ENCODE measurements at places on chromosomes 2 and 18.

GRCh38 chr2:191180713-191181112, 29.9 kb upstream of the STAT4 start:
- DNase-seq: no peak

DNA sequence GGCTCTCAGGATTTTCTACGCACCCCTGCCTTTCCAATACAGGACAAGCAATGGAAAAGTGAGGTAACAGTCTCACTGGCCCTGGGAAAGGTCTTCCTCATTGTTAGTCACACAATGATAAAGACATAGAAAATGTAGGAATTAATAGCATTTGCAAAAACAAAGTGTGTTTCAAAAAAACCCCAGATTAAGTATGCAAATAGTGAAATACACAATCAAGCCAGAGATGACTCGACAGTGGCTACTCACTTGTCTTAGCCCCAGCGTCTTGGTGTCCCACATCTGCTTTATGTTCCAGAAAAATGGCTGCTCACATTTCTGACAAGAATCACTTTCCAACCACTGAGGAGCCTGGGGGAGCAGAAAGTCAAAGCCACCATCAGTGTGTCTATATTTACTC, 47.0 kb upstream of the AP1S3 start:
- DNase-seq: no peak

- DNase-seq: no peak
These were observed 61.0 kb downstream of the EIPR1 start for GRCh38 chr2:3316456-3317276.

GRCh38 chr2:86019121-86019520, 86.6 kb downstream of the POLR1A start:
- DNase-seq: no peak

DNA sequence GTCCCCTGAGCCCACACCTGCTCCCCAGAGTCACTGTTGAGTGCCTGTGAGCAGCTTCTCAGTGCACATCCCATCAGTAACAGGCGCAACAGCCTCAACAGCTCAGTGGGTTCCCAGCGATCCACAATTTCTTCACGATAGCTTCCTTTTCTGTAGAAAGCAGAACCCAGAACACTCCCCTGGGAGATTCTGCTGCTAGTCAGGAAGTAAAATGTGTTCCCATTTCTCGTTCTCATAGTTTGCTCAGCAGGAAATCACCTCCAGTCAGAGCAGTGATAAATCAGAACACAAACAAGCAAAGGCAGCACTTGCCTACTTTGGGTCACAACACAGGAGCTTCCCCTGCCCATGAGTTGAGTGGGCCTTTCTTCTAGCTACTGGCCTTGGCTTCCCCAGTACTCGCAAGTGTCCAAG, 48.9 kb upstream of the ATG16L1 start:
- DNase-seq: no peak

- DNase-seq: no peak
These were observed 23.7 kb upstream of the CD28 start for GRCh38 chr2:203682688-203683130.

- DNase-seq: no peak
These were observed 30.6 kb downstream of the C18orf63 start for GRCh38 chr18:74346206-74346605.

GRCh38 chr2:58107803-58108710, 61.5 kb downstream of the VRK2 start:
- no peak for DNase-seq

GRCh38 chr2:98293030-98293429, 53.2 kb upstream of the CNGA3 start:
- DNase-seq: no peak

DNA sequence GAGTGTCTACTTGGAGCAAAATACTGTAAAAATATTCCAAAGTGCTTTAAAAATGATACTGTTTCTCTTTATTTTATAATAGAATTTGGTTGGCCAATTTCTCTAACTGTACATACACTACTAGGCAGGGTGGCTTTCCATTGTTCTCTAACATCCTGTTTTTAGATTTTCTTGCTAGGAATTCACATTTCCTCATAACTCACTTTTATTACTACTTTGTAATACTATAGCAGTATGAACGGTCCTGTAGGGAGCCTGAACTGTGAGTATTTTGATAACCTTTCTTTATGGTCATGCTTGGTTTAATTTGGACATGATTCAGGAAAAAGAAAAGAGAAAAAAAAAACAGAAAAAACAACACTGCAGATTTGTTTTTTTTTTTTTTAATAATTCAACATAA, 37.8 kb downstream of the GCG start:
- no peak for DNase-seq

DNA sequence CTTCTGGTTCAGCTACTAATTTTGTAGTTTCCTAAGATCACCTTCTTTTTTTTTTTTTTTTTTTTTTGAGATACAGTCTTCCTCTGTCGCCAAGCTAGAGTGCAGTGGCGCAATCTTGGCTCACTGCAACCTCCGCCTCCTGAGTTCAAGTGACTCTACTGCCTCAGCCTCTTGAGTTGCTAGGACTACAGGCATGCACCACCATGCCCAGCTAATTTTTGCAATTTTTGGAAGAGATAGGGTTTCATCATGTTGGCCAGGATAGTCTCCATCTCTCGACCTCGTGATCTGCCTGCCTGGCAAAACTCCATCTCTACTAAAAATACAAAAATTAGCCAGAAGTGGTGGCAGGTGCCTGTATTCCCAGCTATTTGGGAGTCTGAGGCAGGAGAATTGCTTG, 301.5 kb upstream of the TFPI start:
- DNase-seq: no peak

GRCh38 chr2:213914510-213914909, 496.3 kb upstream of the VWC2L start:
- DNase-seq: no peak

DNA sequence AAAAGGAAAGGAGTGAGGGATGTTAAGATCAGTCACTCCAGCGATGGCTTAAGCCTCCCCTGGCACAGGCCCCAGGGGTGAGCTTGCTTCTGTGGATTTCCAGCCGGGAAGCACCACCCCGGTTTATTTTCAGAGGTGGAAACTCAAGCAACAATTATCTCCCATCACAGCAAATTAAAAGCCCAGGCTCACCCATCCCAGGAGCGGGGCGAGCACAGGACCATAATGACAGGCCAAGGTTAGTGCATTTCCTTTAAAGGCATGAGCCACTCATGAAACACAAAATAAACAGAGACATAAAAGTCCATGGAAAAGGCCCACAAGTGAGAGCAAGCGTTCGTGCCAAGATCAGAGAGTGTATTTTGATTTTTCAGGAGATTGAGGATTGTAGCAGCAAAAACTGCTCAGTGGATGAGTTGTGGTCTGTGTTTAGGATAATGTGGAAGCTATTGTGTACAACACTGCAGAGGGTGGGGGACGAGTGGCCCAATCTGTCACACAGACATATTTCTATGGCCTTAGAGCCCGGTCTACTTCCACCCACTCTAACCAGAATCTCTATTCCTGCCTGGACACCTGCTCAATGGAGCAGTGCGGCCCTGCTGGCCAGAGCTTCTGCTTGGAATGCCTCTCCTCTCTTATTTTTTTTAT, 111.4 kb upstream of the CDC42EP3 start:
- no peak for DNase-seq

DNA sequence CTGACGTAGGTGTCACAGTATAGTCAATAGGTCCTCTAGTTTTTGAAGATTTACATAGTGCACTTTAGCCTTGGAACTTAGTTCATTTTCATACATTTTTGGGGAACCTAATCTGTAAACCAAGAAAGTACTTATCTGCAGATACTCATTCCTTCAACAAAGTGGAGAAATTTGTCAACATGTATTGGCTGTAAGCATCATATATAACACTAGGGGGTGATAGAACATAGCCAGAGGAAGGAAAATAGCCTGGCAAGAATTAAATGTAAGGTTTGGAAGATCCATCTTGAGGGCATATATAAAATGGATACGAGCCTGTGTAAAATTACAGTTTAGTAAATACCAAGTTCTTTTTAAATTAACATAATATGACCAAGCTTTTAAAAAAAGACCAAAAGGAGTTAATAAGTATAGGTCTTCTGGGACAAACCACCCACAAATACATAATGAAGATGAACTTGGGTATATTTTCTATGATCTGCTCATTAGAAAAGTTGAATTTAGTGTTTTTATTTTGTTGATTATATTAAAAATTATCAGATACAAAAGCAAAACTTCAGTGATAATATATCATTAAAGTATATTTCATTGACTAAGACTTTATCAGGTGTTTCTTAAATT, 18.2 kb downstream of the RPL37A start:
- DNase-seq: no peak

DNA sequence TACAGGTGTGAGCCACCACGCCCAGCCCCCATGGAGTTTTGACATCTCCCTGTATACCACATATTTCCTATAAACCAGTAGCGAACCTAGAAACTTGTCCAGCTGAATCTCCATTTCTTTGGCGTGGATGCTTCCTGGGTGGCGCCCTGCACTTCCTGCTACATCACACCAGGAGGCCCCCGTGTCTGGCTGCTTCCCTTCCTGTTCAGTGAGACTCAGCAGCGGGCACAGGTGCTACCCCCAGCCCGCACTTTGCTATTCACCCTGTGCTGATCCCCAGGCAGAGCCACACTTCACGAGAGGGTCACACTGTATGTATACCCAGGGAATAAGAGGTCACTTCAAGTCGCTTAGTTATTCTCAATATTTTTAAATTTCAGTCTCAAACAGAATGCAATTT, 35.0 kb downstream of the CYP27C1 start:
- DNase-seq: no peak

GRCh38 chr2:207284556-207285472, 119.1 kb upstream of the KLF7 start:
- no peak for DNase-seq

DNA sequence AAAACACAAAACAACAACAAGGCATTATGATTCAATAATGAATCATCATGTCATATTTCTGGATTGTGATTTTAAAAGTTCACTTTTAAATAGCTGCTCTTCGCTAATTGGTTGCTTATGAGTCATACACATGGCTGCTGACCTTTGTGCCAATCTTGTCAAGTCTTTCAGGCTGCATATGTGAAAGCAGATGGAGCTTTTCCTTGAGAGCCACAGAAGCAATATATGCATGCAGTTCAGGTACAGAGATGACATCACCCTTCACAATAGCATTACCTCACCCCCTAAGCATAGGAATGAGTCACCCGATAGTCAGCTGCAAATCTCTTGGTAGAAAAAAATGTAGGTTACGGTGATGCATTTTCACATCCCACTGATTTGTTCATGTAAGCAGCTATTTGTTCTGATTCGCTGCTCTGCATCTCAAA, 27.2 kb downstream of the EIF2AK3 start:
- DNase-seq: peak; percentile 72

GRCh38 chr2:241091734-241092445, 10.2 kb downstream of the MTERF4 start:
- DNase-seq: no peak

DNA sequence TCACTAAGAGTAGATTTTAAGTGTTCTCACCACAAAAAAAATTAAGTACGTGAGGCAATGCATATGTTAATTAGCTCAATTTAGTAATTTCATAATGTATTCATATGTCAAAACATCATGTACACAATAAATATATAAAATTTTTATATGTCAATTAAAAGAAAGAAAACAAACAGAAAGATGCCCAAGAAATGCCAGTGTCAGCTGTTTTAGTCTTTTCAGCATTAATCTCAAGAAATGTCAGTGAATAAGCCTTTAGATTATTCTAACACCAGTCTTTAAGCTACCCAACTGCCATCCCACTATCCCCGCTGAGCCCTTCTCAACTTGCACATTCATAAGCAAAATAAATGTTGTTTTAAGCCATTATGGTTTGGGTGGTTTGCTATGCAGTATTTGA, 76.5 kb downstream of the C1D start:
- no peak for DNase-seq

DNA sequence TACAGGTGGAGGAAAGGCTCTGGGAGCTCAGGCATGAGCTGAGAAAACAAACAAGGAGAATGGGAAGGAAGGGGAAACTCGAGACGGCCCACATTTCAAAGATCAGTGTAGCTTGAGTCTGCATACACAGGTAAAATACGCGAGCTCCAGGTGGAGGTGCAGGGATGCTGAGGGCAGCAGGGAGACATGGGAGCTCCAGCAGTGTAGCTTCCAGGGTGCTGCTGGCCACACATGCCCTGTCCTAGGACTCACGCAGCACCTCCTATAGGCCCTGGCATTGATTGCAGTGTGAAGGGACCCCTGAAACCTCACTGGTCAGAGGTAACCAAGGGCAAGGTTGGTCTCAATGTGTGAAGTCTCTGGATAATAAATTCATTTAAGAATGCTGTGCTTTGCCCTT, 362.8 kb upstream of the HS6ST1 start:
- no peak for DNase-seq

GRCh38 chr2:172253190-172254052, 150.7 kb upstream of the DLX2 start:
- DNase-seq: peak; percentile 32

GRCh38 chr2:121004950-121005349, 269.3 kb downstream of the GLI2 start:
- DNase-seq: no peak

DNA sequence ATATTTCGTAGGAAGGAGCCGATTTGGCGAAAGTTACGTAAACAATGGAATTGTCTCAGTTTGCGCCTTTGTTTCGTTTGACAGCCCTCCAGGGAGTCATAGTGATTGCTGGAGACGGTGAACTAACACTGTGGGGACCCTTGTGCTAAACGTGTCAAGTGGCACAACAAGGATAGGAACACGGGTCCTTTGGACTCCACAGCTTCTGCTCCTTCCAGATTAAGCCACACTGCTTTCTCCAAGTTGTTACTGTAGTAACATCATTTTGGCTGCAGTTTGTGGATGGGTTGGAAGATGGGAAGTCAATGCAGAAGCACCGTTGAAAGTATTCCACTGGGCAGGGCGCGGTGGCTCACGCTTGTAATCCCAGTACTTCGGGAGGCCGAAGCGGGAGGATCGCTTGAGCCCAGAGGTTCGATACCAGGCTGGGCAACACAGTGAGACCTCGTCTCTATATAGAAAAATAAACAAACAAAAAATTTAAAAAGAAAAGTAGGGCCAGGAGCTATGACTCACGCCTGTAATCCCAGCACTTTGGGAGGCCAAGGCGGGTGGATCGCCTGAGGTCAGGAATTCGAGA, 636 bp upstream of the IMMT start:
- no peak for DNase-seq

DNA sequence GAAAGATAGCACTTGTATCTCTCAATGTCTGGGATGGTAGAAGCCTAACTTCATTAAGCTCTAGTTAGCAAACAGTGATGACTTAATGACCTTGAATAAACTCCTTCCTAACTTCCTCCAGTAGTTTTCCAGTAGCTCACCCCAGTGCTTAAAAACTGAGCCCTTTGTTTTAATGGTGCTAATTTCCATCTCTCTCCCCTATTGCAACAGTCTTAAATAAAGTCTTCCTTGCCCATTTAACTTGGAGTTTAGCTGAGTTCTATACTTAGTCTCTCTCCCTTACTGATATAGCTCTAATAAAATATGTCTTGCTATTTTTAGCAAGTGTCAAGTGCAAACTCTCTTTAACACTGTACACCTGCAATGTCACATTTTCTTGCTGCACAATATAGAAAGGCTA, 267.0 kb downstream of the CCDC85A start:
- DNase-seq: no peak

- no peak for DNase-seq
These were observed 10.2 kb downstream of the C18orf32 start for GRCh38 chr18:49476664-49477411.

Data from CD4-positive, alpha-beta T cell treated with Interleukin-12 subunit alpha and Interleukin-12 subunit beta, for 1 hour (primary cell).